Memory B cell (primary cell): ENCODE measurements at places on chromosomes 1 and 21.
A peak's percentile ranks its signal among the peaks of the same experiment; 100 is the strongest.

GRCh38 chr1:151520359-151520758 is 9.2 kb downstream of the CGN start:
- no peak overlapping the region for H3K27ac ChIP-seq
- no peak overlapping the region for H3K4me3 ChIP-seq
- peaks cover 3% of the 10 kb centered on the region for H3K27me3 ChIP-seq
- H3K36me3 ChIP-seq = no peaks in the 10 kb centered on the region
- no peak for DNase-seq

GRCh38 chr1:183473217-183473536 is 878 bp downstream of the SMG7 start:
- H3K27ac ChIP-seq = peak overlapping the region; percentile 98
- DNase-seq = no peak
- H3K36me3 ChIP-seq = no peaks in the 10 kb centered on the region
- H3K27me3 ChIP-seq = no peaks in the 10 kb centered on the region
- H3K4me3 ChIP-seq = peak overlapping the region; percentile 95
- H3K4me1 ChIP-seq = peaks cover 17% of the 10 kb centered on the region

GRCh38 chr1:243642936-243643335 is 207.1 kb downstream of the AKT3 start:
- H3K27me3 ChIP-seq = no peaks in the 10 kb centered on the region
- peaks cover 8% of the 10 kb centered on the region for H3K4me1 ChIP-seq
- peaks cover 25% of the 10 kb centered on the region for H3K36me3 ChIP-seq
- no peak overlapping the region for H3K4me3 ChIP-seq

DNA sequence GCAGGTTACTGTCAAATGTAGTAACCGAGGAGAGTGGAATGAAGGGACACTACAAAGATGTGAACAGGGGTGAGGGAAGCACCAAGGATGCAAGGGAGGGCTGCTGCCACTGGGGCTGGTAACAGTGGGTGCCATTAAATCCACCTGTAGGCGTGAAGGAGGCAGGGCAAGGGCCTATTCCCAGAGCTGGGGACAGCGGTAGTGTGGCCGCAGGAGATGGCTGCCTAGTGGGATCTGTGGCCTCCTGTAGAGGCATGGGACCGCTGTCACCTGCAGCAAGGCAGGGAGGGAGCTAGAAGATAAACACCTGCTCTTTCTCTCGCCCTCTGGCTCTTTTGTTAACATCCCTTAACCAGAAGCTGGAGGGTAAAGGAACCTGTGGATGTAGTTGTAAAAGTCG is 80.5 kb upstream of the CNIH3 start:
- H3K4me1 ChIP-seq = peaks cover 5% of the 10 kb centered on the region
- no peaks in the 10 kb centered on the region for H3K36me3 ChIP-seq
- no peak overlapping the region for H3K27ac ChIP-seq

DNA sequence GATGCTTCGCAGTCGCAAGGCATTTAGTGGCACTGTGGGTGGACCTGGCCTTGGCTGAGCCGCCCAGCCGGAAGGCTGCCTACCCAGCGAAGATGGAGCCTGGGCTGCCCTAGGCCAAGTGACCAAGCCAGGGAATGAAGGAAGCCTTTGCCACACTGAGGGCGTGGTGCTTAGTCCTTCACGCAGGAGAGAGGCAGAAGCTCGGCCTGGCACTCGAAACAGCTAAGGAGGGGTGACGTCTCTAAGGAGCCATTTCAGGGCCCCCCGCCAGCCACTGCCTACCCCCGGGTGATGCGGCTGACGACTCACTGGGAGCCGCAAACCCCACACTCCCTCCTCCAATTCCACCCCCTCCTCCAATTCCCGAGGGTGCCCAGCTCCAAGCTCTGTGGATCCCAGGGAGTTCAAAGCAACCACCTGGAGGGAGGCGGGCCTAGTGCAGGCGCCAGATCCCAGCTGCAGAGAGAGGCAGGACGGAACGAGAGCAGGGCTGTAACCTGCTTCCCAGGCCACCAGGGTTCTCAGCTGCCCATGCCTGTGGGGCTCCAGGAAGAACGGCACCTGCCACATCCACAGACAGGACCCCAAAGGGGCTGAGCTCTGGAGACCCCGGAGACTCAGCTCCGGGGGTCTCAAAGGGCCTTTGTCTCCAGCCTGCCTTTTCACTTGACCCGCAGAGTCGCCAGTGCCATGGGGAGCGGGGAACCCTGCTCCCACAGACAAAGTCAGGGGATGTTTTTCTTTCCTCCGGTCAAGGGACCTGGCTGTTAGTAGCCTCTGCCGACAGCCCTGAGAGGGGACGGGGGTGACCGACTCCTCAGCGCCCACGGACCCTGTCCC is 75.8 kb downstream of the ARHGEF16 start:
- peak overlapping the region; percentile 79 for H3K4me3 ChIP-seq
- H3K27me3 ChIP-seq = no peaks in the 10 kb centered on the region
- H3K27ac ChIP-seq = no peak overlapping the region

DNA sequence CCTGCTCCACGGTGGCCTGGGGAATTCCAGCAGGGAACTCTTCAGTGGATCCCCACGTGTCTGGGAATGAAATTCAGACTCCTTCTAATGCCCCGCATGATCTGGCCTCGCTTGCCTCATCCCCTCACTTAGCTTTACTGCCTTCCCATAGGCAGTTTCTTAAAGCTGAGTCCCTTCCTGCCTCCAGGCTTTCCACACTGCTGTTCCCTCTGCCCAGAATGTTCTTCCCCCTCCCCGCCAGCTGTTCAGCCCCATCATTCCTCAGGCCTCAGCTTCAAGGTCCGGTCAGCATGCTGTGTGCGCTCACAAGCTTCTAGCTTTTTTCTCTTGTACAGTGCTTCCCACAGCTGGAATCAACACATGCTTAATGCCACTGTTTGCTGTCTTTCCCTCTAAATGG is 54.9 kb upstream of the WASF2 start:
- peaks cover 8% of the 10 kb centered on the region for H3K4me1 ChIP-seq
- peaks cover 3% of the 10 kb centered on the region for H3K36me3 ChIP-seq
- no peak for DNase-seq
- no peaks in the 10 kb centered on the region for H3K27me3 ChIP-seq
- no peak overlapping the region for H3K27ac ChIP-seq

- H3K36me3 ChIP-seq = no peaks in the 10 kb centered on the region
- no peaks in the 10 kb centered on the region for H3K27me3 ChIP-seq
- peak; percentile 49 for DNase-seq
- H3K4me1 ChIP-seq = peaks cover 28% of the 10 kb centered on the region
- peak overlapping the region; percentile 24 for H3K27ac ChIP-seq
Measured at GRCh38 chr1:224203243-224204016, 20.4 kb downstream of the DEGS1 start.

DNA sequence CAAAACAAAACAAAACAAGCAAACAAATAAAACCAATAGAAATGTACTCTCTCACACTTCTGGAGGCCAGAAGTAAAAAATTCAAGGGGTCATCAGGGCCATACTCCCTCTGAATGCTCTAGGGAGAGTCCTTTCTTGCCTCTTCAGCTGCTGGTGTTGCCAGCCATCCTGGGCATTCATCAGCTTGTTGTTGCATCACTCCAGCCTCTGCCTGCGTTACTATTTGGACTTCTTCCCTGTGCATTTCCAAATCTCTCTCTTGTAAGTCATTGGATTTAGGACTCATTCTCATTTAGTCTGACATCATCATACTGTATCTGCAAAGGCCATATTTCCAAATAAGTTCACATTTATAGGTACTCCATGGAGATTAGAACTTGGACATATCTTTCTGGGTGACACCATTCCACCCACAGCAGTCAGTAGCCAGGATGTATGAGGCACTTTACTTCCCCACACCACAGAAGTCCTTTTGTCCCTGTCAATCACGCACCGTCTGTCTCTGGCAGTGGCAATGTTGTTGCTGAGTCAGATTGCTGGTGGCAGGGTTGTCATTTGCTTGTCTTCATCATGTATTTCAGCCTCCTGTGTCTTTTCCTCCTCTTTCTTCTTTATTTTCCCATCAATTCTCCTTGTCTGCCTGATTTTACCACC is 151.0 kb upstream of the KCNJ6 start:
- H3K27ac ChIP-seq = no peak overlapping the region
- H3K36me3 ChIP-seq = no peaks in the 10 kb centered on the region
- peaks cover 4% of the 10 kb centered on the region for H3K27me3 ChIP-seq
- no peaks in the 10 kb centered on the region for H3K4me1 ChIP-seq
- DNase-seq = no peak

DNA sequence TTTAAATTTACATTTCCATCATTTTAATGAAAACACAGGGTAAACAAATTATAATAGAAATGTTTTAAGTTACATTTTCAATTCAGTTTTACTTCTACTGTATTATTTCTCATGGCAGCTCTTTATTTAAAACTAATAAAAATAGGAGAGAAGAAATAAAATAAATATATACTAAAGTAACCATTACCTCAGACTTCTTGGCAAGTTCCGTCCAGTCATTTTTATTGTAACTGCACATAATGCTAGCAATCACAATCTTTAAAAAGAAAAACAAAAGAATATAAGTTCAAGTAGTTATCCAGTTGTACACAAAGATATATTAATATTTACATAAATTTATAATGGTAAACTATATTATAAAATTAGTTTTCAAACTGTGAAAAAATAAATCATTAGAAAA is 538.6 kb downstream of the DPYD start:
- no peak for DNase-seq
- H3K36me3 ChIP-seq = no peaks in the 10 kb centered on the region
- no peaks in the 10 kb centered on the region for H3K27me3 ChIP-seq

DNA sequence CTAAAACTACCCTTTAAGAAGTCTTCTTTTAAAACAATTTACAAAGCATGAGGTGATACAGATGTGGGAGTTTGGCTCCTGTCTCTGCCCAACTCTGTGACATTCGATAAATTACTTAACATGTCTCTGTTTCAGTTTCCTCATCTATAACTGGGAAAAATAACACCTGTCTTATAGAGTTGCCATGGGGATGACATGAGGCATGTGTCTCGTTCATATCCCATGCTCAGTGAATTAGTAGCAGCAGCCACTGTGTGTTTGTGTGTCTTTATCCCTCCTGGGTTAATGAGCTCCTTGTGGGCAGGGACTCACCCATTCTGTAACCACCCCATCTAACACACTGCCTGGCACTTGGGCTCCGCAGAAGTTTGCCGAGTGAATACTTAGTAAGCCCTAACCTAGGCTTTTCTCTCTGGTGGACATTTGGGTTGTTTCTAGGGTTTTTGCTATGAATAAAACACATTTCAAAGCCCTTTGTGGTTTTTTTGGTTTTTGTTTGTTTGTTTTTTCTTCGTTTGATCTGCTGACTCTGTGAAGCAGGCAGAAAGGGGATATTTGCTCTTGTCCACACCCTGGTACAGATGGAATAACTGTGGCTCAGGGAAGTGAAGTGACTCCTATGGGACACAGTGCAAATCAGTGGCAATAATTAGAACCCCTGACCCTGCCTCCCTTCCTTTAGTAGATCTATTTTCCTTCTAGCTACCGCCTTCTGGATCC is 797 bp upstream of the KCNJ9 start:
- no peak for DNase-seq
- H3K27me3 ChIP-seq = peaks cover 32% of the 10 kb centered on the region
- no peak overlapping the region for H3K27ac ChIP-seq
- no peaks in the 10 kb centered on the region for H3K36me3 ChIP-seq
- peaks cover 7% of the 10 kb centered on the region for H3K4me1 ChIP-seq

GRCh38 chr1:2587860-2588571 is 1.4 kb downstream of the PRXL2B start:
- no peak for DNase-seq
- peaks cover 4% of the 10 kb centered on the region for H3K27me3 ChIP-seq
- peaks cover 27% of the 10 kb centered on the region for H3K4me1 ChIP-seq
- H3K27ac ChIP-seq = no peak overlapping the region
- no peaks in the 10 kb centered on the region for H3K36me3 ChIP-seq

- peaks cover 6% of the 10 kb centered on the region for H3K4me1 ChIP-seq
- no peak overlapping the region for H3K27ac ChIP-seq
- H3K36me3 ChIP-seq = peaks cover 29% of the 10 kb centered on the region
- no peaks in the 10 kb centered on the region for H3K27me3 ChIP-seq
- H3K4me3 ChIP-seq = no peak overlapping the region
- no peak for DNase-seq
Measured at GRCh38 chr1:12009318-12009947, 9.9 kb upstream of the MIIP start.

DNA sequence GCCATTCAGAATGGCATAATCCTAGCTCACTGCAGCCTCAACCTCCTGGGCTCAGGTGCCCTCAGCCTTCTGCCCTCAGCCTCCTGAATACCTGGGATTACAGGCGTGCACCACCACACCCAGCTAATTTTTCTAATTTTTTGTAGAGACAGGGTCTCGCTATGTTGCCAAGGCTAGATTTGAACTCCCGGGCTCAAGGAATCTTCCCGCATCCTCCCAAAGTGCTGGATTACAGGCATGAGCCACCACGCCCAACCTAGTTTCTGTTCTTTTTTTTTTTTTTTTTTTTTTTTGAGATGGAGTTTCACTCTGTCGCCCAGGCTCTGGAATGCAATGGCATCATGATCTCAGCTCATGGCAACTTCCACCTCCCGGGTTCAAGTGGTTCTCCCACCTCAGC is 108.9 kb downstream of the LACTBL1 start:
- no peak for DNase-seq
- H3K36me3 ChIP-seq = no peaks in the 10 kb centered on the region
- H3K27ac ChIP-seq = no peak overlapping the region
- H3K4me1 ChIP-seq = peaks cover 9% of the 10 kb centered on the region
- no peak overlapping the region for H3K4me3 ChIP-seq

- H3K4me1 ChIP-seq = no peaks in the 10 kb centered on the region
- peaks cover 2% of the 10 kb centered on the region for H3K27me3 ChIP-seq
- H3K36me3 ChIP-seq = no peaks in the 10 kb centered on the region
- no peak overlapping the region for H3K27ac ChIP-seq
- no peak for DNase-seq
Measured at GRCh38 chr1:67059346-67059745, 5.4 kb upstream of the SLC35D1 start.

DNA sequence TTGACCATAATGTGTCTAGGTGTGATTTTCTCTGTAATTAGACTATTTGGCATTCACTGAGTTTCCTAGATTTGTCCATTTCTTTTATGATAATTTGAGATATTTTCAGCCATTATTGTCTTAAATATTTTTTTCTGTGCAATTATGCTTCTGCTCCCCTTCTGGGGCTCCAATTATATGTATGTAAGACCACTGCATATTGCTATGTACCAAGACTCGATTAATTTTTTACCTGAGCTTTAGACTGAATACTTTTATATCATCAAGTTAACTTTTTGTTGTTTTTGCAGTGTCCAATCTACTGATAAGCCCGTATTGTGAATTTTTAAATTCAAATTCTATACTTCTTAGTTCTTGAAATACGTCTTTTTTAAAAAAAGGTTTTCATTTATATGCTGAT is 5.1 kb upstream of the TAF1A start:
- H3K4me3 ChIP-seq = no peak overlapping the region
- H3K27me3 ChIP-seq = no peaks in the 10 kb centered on the region
- H3K27ac ChIP-seq = no peak overlapping the region
- peaks cover 7% of the 10 kb centered on the region for H3K36me3 ChIP-seq

DNA sequence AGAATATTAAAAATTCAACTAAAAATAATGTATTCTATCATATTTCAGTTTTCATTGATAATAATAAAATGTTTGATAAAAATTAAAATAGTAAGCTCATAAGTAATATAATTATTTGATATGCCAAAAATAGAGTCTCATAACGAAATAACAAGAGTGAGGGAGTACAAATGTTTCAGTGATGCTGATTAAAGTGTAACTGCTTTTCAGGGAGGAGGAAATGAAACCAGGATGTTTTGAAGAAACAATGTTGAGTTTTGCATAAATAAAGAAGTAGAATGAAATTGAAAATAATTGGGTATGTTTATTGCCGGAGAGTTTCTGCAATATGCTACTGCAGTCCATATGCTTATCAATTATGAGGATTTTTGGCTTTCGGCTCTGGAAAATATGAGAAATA is 1159.8 kb upstream of the ADGRL2 start:
- H3K27ac ChIP-seq = no peak overlapping the region
- H3K4me1 ChIP-seq = peaks cover 9% of the 10 kb centered on the region
- H3K27me3 ChIP-seq = no peaks in the 10 kb centered on the region
- no peak for DNase-seq
- H3K4me3 ChIP-seq = peak overlapping the region; percentile 88
